Endodermal cell (in vitro differentiated cells): ENCODE measurements at places on chromosomes 7 and 10. TPM values are rescaled to one million over a fixed set of nuclear protein-coding genes. Genes with fewer than 3 reads are reported as not detected.

Gene TEX47
- not detected in 3 replicates for total RNA-seq

- DNase-seq, result no peak
Measured at GRCh38 chr7:1046722-1047679, 2.7 kb downstream of the GPR146 start.

GRCh38 chr7:125450749-125451148, 521.1 kb upstream of the POT1 start:
- DNase-seq, result no peak

GRCh38 chr7:80235334-80235733, 100.7 kb downstream of the GNAI1 start:
- no peak for DNase-seq

GRCh38 chr10:58771863-58772262, 259.2 kb downstream of the BICC1 start:
- no peak for DNase-seq

GRCh38 chr7:110994028-110994967, 96.6 kb upstream of the LRRN3 start:
- no peak for DNase-seq

GRCh38 chr10:117126034-117126433, 12.0 kb downstream of the VAX1 start:
- DNase-seq, result peak; percentile 47

- no peak for DNase-seq
Measured at GRCh38 chr7:81187753-81188152, 268.9 kb upstream of the SEMA3C start.
